Stimulated activated CD8-positive, alpha-beta memory T cell treated with anti-CD3 and anti-CD28 coated beads, Interleukin-2, amount 100 ng/mL, for 1 hour (primary cell): ENCODE measurements at places on chromosomes 4 and X.

DNA sequence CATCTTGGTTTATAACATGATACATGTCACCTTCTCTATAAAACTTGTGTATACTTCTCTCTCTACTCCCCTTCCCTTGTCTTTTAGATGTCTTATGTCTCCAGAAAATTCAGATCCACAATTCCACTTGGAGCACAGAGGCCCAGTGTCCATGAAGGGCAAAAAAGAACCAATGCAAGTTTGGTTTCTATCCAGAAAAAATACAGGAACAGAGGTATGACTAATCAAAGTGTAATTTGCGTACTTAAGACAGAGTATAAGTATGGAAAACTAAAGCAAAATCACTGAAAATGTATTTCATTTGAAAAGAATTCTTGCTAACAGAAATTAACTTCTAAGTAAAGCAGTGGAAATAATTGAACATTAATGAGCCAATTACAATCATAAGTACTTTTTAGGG is 46.2 kb downstream of the GUCY1B1 start:
- no peak for DNase-seq

DNA sequence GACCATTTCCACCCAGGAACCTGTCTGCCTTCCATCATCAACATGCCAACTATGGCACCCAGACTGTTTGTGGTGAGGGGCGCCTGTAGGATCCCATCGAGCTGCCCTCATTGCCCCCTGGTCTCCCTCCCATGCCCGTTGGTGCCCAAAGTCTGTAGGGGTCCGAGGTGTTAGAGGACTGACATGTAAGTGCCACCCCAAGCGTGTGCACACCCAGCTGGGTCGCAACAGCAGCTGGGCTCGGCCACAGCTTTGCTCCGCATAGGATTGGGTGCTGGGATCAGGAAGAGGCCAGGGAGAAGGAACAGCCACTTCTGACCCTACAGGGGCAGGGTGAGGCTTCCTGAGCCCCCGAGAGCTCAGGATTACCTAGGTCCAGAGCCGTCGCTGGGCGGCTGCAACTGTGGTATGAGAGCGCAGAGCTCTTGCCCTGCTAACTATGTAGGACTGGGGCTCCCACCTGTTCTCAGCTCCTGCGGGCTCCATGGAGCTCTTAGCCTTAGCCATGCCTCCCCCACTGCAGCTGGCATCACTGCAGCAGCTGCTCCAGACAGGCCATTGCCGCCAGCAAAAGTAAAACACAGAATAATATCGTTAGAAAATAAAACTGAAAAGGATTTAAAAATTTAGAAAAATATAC is 1160.3 kb downstream of the FSTL5 start:
- no peak for DNase-seq

DNA sequence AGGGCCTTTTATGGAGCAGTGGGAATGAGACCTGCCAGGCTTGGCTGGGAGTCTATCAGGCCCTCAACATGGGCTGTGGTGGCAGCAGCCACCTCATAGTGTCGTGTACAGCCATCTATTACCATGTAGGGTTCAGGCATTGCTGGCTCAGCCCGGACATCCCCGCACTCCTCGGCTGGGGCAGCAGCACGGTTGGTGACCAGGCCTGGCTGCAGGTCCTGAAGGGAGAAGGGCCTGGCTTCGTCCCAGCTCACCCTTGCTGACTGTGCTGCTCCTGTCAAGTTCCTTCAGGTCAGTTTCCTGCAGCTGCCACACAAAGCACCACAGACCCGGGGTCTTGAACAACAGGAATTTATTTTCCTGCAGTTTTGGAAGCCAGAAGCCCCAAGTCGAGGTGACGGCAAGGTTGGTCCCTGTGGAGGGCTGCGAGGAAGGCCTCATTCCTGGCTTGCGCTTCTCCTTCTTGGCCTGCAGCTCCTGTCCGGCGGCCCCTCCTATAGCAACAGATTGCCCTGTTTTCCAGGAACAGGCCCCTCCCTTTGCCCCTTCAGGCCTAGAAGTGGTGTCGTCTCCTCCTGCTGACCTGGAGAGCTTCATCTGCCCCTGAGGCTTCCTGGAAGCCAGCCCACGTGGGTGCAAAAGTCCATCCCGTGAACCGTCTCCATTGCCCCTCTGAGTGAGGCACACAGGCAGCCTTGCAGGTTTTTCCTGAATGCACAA is 25.2 kb upstream of the SORCS2 start:
- DNase-seq, result no peak

DNA sequence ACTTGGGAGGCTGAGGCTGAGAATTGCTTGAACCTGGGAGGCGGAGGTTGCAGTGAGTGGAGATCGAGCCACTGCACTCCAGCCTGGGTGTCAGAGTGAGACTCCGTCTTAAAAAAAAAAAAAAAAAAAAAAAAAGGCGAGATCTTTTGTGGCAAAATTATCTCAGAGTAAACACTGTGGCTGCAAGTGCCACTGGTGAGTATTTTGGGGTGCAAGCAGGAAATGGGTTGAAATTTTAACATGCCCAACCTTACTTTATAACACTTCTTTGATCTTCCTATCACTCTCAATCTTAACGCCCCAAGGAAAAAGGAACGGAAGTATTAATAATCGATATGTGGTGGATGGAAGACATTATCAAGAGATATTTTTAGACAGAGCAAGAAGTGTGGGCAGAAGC is 32.1 kb downstream of the SLC34A2 start:
- DNase-seq, result no peak

DNA sequence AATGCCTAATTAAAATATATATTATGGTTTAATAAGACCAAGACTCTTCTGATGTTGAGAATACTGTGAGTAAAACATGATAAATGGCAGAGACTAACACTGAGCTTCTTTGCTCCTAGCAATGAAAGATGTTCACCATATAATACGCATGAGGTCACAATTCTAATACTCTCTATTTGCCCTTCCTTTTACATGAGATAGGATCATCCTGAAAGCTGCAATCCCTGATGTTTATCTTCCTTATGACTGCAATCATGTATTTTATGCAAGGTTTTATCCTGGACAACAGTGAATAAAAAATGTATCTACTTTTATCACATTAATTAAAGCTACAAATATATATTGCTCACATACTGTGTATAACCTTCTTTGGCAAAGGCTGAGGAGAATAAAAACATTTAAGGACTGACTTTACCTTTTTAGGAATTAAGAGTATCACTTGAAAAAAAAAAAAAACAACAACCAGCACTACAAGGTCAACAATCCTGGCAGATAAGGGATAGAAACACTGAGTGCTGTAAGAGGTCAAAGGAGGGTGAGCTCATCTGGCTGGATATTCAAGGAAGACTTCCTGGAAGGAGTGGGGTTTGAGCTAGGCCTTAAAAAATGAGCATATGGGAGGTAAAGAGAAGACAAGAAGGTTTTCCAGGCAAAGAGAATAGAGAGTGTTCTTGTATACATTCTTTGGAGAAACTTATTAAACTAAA is 99.9 kb downstream of the AREG start:
- DNase-seq, result no peak

DNA sequence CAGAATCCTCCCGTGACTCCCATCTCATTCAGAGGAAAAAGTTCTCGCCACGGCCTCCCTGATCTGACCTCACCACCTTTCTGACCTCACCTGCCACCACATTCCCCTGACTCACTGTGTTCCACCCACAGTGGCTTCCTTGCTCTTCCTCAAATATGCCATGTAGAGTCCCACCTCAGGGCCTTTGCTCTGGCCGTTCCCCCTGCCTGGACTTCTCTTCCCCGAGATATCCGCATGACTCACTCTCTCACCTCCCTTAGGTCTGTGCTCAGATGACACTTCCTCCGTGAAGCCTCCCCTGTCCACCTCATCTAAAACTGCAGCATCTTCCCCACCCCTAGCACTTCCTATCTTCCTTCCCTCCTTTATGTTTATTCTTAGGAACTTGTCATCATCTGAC is 7.2 kb upstream of the TSPYL2 start:
- DNase-seq, result no peak

- no peak for DNase-seq
These were observed 63.8 kb downstream of the GPRIN3 start for GRCh38 chr4:89243733-89244252.

DNA sequence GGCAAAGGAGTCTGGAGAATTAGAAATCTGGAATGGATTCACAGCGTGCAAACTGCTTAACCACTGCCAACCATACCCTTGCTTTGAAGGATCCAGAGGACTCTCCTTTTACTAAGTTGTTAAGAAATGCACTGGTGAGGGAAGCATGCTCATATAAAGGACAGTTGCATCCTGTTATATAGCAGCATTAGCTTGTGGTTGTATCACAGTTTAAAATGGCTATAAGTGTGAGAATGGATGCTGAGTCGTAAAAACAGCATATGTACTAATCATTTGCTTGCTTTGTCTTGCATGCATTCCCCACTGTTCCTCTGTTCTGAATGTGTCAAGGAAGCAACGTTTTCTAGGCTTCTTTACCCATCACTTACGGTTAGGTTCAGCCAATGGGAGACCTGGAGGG is 101.1 kb downstream of the CXCL13 start:
- DNase-seq, result no peak

DNA sequence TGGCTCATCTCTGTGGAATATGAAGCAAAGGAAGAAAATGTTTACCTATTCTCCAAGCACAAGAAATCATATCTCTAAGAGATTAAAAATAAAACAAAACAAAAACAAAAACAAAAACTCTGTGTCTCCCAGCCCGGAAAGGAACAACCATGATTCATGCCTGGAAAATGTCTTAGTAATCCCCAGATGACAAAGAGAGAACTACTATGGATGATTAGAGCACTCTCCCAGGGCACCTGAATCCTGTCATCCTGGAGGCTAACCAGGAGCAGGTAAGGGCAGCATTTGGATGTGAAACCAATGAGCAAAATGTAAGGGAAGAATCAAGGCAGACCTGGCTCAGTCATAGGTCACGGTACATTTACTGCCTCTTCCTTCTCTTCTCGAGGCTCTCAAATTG is 1.7 kb upstream of the AKAP4 start:
- no peak for DNase-seq

DNA sequence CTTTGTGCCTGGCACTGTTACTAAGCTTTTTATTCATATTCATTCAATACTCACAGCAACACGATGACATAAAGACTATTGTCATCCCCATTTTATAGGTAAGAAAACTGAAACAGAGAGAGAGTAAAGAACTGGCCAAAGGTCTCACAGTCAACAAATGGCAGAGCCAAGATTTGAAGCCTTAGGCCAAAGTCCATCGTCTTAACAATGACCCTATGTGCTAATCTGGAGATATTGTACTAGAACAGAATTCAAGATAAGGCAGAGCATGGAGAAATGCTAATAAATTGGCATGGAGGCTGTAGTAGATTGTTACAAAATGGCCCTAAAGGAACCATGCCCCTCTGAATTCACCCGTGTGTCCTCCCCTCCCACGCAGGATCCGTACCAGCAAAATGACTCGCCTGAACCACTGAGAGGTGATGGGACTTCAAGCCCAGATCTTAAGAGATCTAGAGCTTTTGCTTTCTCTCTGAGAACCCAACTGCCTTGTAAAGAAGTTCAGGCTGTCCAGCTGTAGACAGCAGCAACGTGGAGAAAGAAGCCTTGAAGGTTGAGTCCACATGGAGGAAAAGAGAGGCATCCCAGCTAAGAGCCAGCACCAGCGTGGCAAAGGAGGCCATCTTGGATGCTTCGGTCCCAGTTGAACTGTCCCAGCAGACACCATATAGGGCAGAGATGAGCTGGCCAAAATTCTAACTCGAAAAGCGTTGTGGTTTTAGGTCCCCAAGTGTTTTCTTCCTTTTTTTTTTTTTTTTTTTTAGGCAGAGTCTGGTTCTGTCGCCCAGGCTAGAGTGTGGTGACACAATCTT is 52.8 kb upstream of the RBM47 start:
- DNase-seq, result no peak

GRCh38 chr4:1644891-1645657 is 39.0 kb downstream of the FAM53A start:
- DNase-seq, result no peak

DNA sequence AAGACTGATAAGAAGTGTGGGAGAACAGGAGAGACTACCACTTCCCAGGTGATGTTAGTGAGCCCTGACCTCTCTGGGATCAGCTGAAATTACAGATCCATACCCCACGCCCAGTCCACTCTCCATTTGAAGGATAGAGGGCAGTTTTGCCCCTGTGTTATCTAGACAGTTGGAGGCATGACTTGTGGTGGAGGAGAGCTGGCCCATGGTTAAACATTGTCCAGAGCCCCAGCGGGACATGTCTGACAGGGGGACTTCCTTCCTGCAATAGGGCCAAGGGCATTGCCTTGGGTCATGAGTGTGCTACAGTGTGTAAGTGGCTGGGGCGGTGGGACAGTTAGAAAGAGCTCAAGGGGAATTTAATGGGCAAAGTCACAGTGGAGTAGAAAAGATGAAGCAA is 181.1 kb downstream of the MID1IP1 start:
- DNase-seq, result no peak
